ENCODE measurements at places on chromosomes 5 and 9.
A peak's percentile ranks its signal among the peaks of the same experiment; 100 is the strongest.

DNA sequence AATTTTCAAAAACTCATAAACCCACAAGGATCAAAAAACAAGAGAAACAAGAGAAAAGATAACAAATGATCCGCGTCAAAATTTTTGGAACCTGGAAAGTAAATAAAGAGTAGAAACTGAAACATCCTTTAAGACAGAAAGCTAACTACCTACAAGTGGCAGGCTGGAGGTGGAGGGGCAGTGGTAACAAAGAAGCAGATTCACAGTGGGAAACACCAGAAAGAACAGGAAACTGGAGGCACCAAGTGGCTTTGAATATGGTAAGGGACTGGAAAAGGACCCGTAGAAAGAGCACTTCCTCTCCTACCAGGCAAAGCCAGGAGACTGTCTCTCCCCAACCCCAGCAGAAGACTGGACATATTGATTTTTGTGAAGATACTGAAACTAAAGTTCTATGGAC, 100.6 kb upstream of the TARS1 start:
- H3K27me3 ChIP-seq: no peaks in the 10 kb centered on the region
- H3K27ac ChIP-seq: no peak overlapping the region
- no peaks in the 10 kb centered on the region for H3K36me3 ChIP-seq
- no peak overlapping the region for H3K4me3 ChIP-seq

- no peak overlapping the region for H3K4me3 ChIP-seq
- no peak for DNase-seq
- H3K36me3 ChIP-seq: no peaks in the 10 kb centered on the region
- no peaks in the 10 kb centered on the region for H3K4me1 ChIP-seq
- H3K27ac ChIP-seq: no peak overlapping the region
Observed at GRCh38 chr9:97374811-97375210, 37.1 kb upstream of the TDRD7 start.

GRCh38 chr5:33167541-33167940, 273.2 kb upstream of the TARS1 start:
- no peaks in the 10 kb centered on the region for H3K36me3 ChIP-seq
- H3K4me1 ChIP-seq: no peaks in the 10 kb centered on the region
- no peak for DNase-seq
- H3K27me3 ChIP-seq: no peaks in the 10 kb centered on the region

GRCh38 chr9:129170229-129170628, 7.8 kb downstream of the IER5L start:
- peaks cover 25% of the 10 kb centered on the region for H3K4me1 ChIP-seq
- H3K27me3 ChIP-seq: no peaks in the 10 kb centered on the region
- no peak overlapping the region for H3K4me3 ChIP-seq
- no peak overlapping the region for H3K27ac ChIP-seq
- H3K36me3 ChIP-seq: no peaks in the 10 kb centered on the region

DNA sequence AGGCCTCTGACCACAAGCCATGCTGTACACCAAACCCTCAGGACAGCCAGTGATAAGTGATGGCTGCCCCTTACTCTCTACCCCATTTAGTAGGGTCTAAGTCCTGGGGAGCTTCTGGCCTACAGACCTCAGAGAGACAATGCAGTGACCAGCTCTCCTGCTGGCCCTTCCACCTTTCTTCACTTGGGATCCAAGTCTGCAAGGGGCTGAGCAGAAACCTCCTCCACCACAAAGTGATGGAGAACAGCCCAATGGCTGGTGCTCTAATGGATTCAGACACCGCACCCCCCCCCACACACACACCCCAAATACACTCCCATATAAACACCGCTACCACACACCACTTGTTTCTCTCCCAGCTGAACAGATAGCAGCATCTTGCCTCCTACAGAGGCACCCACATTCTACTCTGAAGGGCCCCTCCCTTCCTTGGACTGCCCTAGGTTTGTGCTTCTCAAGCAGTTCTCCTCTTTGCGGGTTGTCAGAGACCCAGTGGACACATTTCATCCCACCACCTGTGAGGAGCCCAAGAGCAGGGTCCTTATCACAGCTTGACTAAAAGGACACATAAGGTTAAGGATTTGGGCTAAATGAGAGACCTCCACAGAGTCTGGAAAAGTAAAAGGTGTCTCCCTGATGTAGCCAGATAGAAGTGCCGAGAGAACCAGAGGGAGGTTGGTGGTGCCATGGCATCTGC, 1.3 kb upstream of the PDLIM4 start:
- no peak overlapping the region for H3K27ac ChIP-seq
- no peaks in the 10 kb centered on the region for H3K36me3 ChIP-seq
- no peak overlapping the region for H3K4me3 ChIP-seq
- no peaks in the 10 kb centered on the region for H3K4me1 ChIP-seq

- DNase-seq: no peak
- H3K27ac ChIP-seq: no peak overlapping the region
- no peaks in the 10 kb centered on the region for H3K36me3 ChIP-seq
- H3K4me1 ChIP-seq: no peaks in the 10 kb centered on the region
Observed at GRCh38 chr9:1001838-1002237, 25.4 kb downstream of the DMRT3 start.

- H3K4me1 ChIP-seq: no peaks in the 10 kb centered on the region
- H3K36me3 ChIP-seq: no peaks in the 10 kb centered on the region
- H3K27ac ChIP-seq: no peak overlapping the region
- H3K27me3 ChIP-seq: no peaks in the 10 kb centered on the region
Observed at GRCh38 chr5:25713259-25713658, 1068.5 kb upstream of the CDH10 start.

DNA sequence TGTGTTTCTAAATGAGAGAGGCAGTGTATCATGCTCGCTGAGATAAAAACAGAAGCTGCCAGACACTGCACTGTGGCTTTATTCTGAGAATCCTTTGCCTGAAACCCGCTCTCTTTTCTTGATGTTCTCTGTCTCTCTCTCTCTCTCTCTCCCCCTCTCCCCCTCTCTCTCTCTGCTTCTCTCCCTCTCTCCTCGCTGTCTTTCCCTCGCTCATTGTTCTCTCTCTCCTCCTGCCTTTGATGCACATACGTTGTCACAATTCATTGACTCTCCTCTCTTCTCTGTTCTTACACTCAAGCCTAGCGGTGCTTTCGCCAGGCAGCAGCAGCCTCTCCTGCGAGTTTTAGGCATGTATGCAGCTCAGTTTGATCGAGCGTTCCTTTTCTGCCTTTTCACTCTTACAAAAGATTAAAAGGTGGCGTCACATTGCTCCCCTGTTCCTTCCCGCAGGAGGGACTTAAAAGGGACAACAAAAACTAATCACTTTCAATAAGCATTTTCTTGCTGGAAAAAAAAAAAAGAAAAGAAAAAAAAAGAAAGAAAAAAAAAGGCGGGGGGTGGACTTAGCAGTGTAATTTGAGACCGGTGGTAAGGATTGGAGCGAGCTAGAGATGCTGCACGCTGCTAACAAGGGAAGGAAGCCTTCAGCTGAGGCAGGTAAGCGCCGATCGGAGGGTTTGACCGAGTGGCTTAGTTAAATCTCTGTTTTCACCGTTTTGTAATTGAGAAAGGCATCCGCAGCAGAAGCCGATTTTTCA, 717.9 kb upstream of the WWC1 start:
- no peak overlapping the region for H3K4me3 ChIP-seq
- no peak for DNase-seq
- no peak overlapping the region for H3K27ac ChIP-seq
- no peaks in the 10 kb centered on the region for H3K27me3 ChIP-seq
- peaks cover 3% of the 10 kb centered on the region for H3K4me1 ChIP-seq

DNA sequence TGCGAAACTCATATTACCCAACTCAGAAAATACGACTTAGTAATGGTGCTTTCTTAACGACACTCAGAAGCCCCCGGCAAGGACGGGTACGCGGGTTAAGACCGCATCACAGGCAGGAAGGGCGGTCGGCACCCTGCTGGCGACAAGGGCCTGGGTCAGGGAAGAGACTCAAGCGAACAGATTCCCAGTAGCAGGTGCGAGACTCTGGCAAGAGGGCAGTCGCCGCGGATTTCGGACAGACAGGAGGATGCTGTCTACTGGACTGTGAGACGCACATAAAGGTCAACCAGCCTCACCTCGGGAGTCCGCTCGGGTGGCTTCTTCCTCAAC, 398 bp downstream of the RAPGEF6 start:
- H3K27me3 ChIP-seq: no peaks in the 10 kb centered on the region
- H3K4me3 ChIP-seq: peak overlapping the region; percentile 67
- no peaks in the 10 kb centered on the region for H3K36me3 ChIP-seq
- H3K27ac ChIP-seq: peak overlapping the region; percentile 98

DNA sequence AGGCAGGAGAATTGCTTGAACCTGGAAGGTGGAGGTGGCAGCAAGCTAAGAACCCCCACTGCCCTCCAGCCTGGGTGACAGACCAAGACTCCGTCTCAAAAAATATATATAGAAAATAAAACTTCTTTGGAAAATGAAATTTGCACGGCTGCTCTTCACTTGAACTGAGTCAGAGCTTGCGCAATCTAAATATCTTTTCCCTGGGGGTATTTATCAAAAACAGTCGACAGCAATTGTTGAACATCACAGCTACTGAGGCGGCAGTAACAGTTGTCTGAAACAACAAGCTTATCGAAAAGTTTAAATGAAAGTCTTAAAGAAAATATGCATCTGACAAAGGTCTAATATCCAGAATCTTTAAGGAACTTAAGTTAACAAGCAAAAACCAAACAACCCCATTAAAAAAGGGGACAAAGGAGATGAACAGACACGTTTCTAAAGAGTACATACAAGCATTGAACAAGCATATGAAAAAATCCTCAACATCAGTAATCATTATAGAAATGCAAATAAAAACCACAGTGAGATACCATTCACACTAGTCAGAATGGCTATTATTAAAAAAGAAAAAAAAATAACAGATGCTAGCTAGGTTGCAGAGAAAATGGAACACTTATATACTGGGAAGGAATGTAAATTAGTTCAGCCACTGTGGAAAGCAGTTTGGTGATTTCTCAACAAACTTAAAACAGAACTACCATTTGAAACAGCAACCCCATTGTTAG, 153.6 kb upstream of the CDH9 start:
- H3K4me1 ChIP-seq: no peaks in the 10 kb centered on the region
- no peaks in the 10 kb centered on the region for H3K27me3 ChIP-seq
- no peak overlapping the region for H3K4me3 ChIP-seq
- no peaks in the 10 kb centered on the region for H3K36me3 ChIP-seq
- H3K27ac ChIP-seq: no peak overlapping the region

- H3K36me3 ChIP-seq: no peaks in the 10 kb centered on the region
- H3K4me3 ChIP-seq: no peak overlapping the region
- no peak overlapping the region for H3K27ac ChIP-seq
- H3K4me1 ChIP-seq: no peaks in the 10 kb centered on the region
Observed at GRCh38 chr5:35675392-35675791, 57.7 kb downstream of the SPEF2 start.

GRCh38 chr9:7081065-7081600, 323.4 kb downstream of the KDM4C start:
- H3K4me1 ChIP-seq: no peaks in the 10 kb centered on the region
- H3K4me3 ChIP-seq: no peak overlapping the region
- no peaks in the 10 kb centered on the region for H3K27me3 ChIP-seq
- no peak overlapping the region for H3K27ac ChIP-seq

DNA sequence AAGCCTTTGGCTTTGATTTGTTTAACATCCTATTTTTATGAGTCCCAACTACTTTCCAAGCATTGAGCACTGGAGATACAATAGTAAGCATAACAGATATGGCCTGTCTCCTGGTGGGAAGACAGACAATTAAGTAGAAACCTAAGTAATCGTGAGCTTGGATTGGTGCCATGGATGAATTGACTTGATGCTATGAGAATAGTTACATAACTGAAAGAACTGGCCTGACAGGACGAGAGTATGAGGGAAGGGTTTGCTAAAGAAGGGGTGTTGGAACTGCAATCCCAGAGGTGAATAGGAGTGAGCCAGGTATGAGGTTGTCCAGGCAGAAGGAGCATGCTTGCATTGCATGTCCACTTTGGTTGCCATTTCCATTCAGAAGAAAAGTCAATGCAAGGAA, 52.4 kb downstream of the GPR21 start:
- no peak for DNase-seq
- H3K36me3 ChIP-seq: no peaks in the 10 kb centered on the region
- no peaks in the 10 kb centered on the region for H3K27me3 ChIP-seq

Measured in pancreas (tissue), 10 donors.